Spleen (tissue), 13 donors: ENCODE measurements at places on chromosomes 3 and 15. TPM values are rescaled to one million over a fixed set of nuclear protein-coding genes. Genes with fewer than 3 reads are reported as not detected.

GRCh38 chr3:197547306-197548011, 8.3 kb downstream of the BDH1 start:
- no peak for DNase-seq

ANKRD63 gene
- polyA plus RNA-seq, result not detected

GRCh38 chr15:69976366-69976994, 121.2 kb downstream of the TLE3 start:
- no peak for DNase-seq

DNA sequence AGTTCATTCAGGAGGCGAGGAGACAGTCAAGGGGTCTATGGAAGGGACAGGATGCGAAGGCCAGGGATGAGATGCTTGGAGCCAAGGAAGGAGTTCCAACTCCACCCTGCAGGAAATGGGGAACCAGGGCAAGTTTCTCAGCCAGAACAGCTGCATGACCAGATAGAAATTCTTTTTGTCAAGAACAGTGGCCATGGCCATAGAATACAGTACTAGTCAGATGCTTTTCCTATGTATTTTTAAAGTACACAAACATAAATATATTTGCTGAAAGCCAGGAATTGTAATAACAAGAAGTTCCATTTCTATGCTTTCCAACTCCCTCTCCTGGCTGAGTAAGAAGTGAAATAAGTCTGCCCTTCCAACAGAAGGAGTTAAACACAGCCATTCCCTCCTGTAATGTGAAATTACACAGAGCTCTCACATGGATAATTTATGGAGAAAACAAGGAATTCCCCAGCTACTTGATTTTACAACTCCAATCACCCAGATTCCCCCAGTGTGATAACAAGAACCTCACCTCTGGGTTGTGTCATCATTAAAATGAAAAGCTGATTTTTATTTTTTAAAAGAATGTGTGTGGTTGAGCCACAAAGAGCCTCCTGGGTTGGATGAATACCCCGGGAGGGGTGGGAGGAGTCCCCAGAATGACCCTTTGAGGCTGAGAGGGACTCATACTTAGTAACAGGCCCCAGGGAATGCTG, 124.6 kb upstream of the ARHGEF3 start:
- DNase-seq, result no peak

UBE2E2 gene
- 34.7 TPM for polyA plus RNA-seq

- DNase-seq, result no peak
These were observed 82.2 kb downstream of the ITPR1 start for GRCh38 chr3:4575381-4575780.

GRCh38 chr3:41138146-41138545, 61.2 kb upstream of the CTNNB1 start:
- DNase-seq, result no peak

SKOR1 gene
- 0.06 TPM for polyA plus RNA-seq

GOLGA6A gene
- 0.03 TPM for polyA plus RNA-seq

GOLGA8M gene
- 0.74 TPM for polyA plus RNA-seq

PLAAT1 gene
- polyA plus RNA-seq, result not detected

DNA sequence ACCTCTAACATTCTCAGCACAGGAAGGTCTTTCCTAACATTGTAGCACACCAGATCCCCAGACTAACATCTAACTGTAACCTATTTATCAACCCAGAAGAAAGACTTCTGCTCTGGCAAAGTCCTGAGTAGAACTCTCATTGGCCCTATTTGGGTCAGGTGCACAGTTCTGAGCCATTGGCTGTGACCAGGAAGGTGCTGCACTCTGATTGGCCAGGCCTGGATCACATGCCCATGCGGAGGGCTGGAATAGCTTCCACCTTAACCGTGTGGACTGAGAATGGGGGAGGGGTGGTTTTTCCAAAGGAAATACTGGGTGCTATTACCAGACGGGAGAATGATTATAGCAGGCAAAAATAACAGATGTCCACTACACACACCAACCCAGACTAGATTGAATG, 11.5 kb downstream of the FEZF2 start:
- DNase-seq, result no peak

DNA sequence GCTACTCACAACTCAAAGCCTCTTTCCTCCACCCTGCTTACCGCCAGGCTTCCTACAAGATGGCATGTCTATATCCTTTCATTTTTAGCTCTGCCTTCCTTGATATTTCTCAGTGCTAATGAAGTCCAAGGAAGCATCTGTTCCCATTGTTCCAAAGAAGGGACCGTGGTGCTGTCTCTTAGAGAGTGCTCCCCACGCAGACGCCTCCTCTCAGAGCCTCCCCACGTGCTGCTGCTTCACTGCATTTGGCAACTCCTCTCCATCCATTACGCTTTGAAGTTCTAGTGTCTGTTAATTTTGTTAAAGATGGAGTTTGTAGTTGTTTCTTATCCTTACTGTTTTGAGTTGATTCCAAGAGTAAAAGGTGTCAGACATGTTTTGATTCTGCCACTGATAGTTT, 26.2 kb downstream of the GNB4 start:
- no peak for DNase-seq

SYNM gene
- 4.1 TPM for polyA plus RNA-seq

DNA sequence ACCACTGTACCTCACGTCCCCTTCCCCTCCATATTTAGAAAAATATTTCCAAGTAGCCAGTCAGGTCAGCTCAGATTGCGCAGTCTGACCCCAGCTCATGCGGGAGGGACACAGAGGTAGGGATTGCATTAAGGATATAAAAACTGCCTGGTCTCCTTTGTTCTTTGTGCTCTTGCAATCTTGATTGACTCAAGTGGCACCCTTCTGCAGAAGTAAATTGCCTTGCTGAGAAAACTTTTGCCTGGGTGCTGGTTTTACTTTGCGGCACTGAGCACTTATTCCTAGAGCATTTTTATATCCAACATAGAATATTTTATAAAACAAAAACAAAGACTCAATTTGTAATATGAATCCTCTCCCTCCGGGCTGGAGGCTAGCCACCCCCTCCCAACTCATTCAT, 54.8 kb downstream of the BTD start:
- no peak for DNase-seq

LZTFL1 gene
- 7.9 TPM for polyA plus RNA-seq

DNA sequence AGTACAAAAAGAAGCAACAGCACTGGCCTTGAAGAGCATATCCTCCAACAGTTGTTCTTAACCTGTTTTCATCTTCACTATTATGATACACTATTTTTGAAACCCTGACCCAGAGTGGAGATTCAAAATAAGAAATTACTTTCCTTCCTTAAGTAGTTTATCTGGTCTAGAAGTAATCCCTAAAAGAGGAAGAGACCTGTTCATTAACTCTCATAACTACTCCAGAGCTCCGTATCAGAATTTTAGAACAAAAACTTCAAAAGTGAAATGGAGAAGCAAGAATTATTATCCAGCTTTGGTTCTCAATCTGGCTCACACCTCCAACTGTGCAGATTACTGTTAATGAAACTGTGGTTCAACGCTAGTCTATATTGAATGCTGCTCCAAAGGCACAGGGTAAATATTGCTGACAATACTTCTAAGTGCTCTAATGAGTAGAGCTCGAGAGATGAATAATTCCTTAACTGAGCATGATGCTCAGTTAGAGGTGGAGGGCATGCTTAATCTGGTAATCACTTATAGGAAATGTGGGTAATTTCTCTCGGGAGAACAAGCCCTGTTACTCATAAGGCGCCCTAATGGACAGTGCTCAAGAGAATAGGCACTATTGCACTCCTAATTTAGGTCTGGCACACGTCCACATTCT, 5.2 kb downstream of the LCMT2 start:
- no peak for DNase-seq

GRCh38 chr3:171982828-171983227, 56.5 kb upstream of the FNDC3B start:
- no peak for DNase-seq

TMC3 gene
- polyA plus RNA-seq, result not detected

GMPS gene
- polyA plus RNA-seq, result 10.8 TPM

SLC28A2 gene
- not detected for polyA plus RNA-seq

DNA sequence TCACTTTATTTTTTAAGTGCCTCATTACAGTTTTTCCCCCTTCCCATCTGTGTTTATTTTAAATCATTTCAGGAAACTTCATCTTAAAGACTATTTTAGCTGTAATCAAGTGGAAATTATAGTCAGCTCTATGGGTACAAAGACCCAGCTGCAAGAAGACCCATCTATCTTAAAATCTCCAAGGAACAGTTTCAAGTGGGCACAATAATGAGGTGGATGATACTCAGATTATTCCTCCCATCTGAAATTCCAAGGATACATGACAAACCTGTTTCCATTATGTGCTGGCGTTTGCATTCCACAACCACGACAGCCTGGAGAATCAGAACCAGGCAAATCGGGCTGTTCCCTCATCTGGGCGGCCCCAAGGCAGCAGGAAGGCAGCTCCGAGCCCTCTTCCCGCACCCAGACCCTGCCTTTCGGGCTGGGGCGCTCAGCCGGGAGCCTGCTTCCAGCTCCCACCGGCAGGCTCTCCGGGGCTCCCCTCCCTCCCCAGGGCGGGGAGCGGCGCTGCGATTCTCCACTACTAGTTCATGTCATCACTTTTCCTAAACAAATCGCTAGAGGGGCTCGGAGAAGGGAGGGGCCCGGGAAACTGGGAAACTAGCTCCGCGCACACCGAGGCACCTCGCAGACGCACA, at the start of gene MGLL:
Gene MGLL, minus strand, starts transcription at position 475 of the 641 bp plus-strand sequence. Its CDS starts 197 bp downstream, at position 278.
- DNase-seq, result peak; percentile 82

- DNase-seq, result no peak
These were observed 217.6 kb downstream of the TPRG1 start for GRCh38 chr3:189389346-189389745.

GMNC gene
- polyA plus RNA-seq, result not detected

P2RY14 gene
- polyA plus RNA-seq, result 1.8 TPM

DNA sequence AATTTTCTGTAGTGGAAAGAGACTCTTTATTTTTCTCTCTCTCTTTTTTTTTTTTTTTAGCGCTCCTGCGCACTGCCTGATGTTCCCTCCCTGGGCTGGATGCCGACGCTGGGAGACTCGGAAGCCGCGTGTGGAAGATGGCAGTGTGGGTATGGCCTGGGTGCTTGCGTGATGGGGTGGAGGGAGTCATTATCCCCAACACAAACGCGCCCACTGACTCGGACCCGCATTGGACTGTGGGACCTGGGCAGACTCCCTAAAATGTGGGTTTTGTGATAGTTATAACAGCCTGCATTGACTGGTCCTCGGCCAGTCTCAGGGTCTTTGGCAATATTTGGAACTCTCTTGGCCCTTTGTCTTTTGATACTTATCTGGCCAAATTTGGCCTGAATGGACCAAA, 157.9 kb downstream of the TJP1 start:
- DNase-seq, result no peak

TNIK gene
- polyA plus RNA-seq, result 2.0 TPM

DNA sequence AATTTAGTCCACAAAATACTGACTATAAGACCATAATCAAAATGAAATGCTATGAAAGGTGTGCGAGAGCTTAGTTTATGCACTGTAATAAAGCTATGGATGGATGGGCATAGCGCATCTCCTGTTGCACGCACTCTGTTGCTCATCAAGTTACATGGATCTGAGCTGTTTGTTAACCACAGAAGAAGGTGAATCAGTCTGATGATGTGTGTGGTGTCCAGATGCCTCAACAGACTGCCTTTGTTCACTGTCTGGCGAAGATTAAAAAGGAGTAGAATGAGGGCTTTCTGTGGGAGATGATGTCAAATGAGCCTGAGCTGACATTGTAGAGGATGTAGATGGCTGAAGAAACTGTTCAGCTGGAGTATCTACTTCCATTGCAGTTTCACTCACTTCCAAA, 36.1 kb downstream of the NSMCE3 start:
- DNase-seq, result no peak

- DNase-seq, result no peak
These were observed 448.8 kb upstream of the THBS1 start for GRCh38 chr15:39132070-39132469.

PCLAF gene
- 83.3 TPM for polyA plus RNA-seq

DNA sequence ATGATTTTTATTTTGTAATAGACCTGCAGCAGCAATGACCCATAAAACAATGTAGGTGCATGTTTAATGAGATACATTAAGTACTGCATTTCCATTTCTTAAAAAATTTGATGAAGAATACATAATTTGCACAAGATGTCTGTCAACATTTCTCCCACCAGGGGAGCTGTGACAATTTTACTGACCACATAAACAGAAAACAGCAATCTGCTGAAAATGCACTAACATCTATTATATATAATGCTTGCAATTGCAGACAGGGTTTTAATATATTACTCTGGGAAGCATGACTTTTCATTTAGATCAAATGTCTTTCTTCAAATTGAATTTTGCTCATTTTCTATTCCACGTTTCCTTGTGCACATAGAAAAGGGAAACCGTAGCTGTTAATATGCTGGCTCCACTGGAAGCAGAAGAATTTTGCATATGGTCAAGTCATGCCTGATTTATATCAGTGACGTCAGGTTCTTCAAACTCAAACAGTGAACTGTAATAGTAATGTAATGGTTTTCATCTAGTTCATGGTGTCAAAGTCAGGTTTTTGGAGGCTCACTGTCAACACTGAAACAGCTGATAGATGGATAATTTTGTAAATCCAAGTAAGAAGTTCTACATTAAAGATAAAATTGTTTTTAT, 79.8 kb upstream of the IGF1R start:
- no peak for DNase-seq

DNA sequence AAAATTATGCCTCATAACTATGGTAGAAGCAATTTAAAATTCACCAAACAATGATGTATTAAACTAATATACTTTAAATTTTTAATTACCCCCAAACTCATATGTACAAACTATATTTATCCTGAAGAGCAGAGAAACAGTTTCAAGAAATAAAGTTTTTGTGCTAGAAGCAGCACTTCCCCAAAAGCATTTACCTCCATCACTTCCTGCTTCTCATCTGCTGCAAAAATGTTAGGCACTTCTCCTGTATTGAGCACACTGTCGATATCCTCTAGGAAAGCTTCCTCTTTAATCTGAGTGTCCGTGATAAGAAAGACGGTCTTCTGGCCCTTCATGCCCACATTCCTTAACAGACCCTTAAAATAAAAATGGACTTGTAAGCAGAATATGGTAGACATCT, 101.5 kb upstream of the ASB14 start:
- no peak for DNase-seq

DNA sequence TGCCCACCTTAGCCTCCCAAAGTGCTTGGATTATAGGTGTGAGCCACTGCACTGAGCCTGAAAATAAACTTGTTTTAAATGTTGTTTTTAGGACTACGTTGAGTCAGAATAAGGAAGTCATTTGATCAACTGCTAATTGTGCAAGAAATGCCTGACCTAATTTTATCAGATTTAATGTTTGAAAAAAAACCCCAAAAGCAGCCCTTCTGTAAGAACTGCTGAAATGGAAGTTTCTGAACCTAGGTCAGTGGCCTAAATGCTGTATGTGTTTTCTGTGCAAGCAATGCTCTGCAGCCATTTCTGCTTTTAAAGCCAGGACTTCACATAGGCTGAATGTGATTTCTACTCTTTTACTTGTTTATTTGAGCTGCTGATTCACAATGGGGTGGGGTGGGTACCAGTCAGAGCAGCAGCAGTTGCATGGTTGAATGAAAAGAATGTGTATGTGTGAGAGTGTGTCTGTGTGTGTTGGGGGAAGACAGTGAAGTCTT, 6.6 kb downstream of the GPX1 start:
- DNase-seq, result no peak
